ENCODE measurements at places on chromosomes 12 and 14.

DNA sequence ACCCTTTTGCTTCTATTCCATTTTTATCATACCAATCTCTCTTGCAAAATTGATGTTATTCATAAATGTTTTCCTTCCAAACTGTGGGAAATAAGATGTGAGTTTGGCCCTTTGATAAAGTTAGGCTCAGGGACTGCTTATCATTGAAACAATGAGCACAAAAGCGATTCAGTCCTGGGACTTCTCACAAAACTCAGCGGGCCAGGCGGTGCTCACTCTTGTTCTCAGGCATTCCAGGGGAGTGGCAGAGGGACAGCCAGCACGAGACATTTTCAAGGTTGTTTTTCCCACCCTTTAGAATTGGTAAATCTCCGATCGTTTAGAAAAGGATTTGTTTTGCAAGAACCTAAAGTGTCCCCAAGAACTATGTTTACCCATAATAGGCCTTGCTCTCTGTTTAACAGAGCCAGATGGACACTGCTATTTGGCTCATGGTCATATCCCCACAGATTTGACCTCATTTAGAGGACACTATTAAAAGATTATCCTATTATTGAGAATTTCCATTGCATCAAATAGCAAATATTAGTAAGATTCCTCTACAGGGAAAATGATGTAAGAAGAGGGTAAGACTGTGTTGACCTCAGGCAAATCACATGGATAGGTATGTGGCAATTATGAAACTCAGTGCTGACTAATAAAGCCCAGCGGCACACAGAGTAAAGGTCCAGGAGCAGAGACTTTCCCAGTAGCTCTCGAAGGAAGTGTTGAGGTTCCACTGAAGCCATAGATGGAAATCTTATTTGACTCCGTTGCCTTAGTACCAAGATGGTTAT, 102.7 kb upstream of the USP44 start:
- DNase-seq, result peak; percentile 68

- no peak for DNase-seq
Observed at GRCh38 chr14:71362282-71362681, 455.0 kb downstream of the PCNX1 start.

DNA sequence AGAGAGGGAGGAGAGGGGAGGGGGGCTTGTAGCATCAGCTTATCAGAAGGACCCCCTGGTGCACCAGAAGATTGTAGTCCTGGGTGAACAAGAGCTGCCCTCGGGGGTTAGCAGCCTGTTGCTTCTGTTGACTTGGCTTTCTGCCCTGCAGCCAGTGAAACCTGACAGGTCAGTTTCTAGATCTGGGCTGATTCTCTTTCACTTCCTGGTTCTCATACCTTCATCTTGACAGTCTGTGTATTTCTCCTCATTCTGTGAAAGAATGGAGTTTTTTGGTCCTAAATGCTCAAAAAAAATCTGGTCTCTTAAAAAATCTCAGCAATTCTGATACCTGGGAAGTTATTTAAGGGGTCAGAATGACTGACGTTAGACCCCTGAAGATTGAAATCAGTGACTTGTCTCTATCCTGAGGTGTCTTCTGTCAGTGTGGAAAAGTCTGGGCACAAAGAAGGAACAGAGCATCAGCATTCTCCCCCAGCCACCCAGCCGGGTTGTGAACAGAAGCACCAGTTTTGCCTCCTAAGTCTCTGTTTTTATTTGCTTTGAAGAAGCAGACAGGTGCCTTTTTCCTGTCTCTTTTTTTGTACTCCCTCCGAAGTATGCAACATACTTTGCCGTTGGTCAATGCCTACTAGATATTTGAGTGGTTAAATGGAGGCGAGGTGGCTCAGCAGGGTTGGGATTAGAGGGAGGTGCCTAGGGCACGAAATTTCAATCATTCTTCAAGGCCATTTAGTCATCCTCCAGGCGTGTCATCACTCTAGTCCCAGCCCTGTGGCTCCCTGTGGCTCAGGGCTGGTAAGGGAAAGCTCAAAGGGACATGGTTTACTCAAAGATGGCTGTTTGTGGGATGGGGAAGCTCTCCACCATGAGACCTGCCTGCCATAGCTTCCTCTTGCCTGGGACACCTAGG, 24.0 kb downstream of the TTC9 start:
- no peak for DNase-seq

DNA sequence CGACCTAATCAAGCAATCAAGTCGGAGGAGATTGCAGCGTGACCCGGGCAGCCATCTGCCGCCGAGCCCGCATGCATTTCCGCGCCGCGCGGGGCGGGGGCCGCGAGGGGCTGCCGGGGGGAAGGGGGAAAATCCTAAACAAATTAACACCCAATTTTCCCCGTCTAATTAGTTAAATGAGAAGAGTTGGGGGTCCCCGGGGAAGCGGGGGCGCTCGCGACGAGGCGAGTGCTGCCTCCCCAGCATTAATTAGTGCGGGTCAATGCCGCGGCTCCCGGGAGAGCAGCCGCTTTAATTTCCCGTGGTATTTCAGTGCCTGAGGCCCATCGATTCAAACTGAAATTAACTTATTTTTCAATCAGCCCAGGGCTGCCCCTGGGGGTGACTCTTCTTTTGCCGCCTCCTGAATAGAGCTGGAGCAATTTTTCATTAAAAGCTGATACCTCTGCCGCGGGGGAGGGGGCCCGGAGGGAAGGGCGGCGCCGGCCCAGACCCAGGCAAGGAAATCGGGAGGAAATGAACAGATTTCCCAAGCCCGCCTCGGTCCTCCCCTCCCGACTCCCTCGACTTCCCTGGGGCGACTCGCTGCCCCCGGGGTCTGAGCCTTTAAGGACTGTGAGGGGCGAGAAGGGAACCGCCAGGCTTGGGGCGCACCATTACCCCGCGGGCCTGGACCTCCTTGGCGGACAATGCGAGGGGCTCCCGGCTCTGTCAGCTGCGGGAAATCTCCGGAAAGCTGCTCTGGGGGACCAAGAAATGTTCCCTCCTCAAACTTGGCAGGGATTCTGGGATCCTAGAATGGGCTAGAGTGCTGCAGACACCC, 18.9 kb downstream of the VSX2 start:
- no peak for DNase-seq

DNA sequence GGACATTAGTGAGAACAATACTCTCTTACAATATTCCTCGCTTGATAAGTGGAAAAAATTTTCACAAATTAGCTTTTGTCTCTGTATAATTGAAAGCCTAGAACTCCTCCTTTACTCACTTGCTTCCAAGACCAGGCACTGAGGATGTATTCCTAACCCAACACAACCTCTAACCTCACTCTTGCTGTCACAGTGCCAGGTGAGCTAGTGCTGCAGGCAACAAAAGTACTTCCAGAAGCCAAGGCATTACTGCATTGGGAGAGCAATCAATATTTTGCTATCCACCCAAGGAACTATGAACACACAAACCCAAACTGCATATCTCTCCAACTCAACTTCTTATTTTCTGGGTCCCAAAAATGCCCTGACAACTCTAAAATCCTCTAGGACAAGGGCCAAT, 1081.0 kb downstream of the VRK1 start:
- DNase-seq, result no peak

DNA sequence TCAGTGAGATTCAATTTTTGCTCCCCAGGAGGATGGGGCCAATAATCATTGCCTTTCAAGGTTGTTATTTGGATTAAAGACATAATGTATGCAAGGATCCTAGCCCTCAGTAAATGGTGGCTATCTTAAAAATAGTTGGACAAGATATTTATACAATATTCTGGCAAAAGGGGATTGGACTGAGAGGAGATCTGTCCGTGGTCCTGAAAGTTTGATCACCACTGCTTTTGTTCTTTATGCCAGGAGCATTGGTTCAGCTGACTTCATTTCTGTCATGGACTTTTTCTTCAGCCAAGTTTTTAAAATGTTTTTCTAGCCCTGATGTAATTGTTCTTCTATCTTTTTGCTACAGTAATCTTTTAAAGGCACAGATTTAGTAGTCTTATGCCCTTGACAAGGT, 70.2 kb upstream of the TCL1A start:
- peak; percentile 33 for DNase-seq

- no peak for DNase-seq
Observed at GRCh38 chr14:62697461-62697860, 347.8 kb downstream of the KCNH5 start.

DNA sequence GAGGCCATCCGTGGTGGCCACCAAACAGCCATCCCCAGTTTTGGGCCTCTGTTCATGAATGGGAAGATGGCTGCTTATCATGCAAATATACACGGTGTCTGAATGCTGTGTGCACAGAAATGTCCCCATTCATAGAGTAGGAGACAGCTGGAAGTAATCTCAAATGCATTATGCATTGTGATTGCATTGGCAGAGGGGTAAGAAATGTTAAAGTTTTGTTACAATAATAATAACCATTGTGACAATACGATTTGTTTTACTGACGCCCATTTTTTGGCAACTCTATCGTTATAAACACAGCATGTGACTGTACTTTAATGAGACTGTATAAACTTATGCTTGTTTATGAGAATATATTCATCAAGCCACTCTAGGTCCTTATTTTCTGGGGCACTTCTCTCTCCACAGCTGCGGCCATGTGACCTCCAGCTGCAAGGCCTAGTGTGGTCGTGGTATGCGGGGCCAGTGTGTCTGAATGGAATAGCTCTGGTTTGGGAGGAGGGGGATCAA, 474.3 kb downstream of the VRK1 start:
- no peak for DNase-seq

GRCh38 chr12:113231235-113232088, 10.2 kb downstream of the TPCN1 start:
- peak; percentile 84 for DNase-seq

GRCh38 chr14:20327005-20327869, 5.8 kb downstream of the CCNB1IP1 start:
- peak; percentile 57 for DNase-seq

DNA sequence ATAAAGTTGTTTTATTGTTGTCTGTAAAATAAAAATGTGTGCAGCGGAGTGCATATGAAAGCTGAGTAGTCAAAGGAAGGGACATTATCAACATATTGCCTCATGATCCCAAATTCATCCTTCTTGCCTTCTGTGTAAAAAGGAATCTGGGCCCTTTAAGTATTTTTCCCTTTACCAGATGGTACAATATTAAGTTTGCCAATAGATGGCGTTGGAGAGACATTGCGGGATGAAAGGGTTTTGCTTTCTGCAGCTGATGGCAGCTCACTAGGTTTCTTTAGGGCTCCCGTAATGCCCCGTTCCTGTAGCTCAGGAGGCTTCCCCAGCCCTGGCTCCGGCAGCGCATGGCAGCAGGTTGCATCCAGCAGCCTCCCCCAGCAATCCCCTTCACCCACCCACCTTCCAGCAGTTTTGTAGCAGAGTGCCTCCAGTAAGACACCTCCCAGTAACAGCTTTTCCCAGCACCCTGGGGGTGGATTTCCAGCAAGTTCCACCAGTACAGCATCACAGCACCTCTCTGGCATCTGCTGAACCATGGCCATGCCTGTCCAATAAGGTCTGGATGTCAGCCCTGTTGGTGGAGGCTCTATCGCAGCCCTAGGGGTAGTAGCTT, 354.4 kb downstream of the MED13L start:
- DNase-seq, result no peak

DNA sequence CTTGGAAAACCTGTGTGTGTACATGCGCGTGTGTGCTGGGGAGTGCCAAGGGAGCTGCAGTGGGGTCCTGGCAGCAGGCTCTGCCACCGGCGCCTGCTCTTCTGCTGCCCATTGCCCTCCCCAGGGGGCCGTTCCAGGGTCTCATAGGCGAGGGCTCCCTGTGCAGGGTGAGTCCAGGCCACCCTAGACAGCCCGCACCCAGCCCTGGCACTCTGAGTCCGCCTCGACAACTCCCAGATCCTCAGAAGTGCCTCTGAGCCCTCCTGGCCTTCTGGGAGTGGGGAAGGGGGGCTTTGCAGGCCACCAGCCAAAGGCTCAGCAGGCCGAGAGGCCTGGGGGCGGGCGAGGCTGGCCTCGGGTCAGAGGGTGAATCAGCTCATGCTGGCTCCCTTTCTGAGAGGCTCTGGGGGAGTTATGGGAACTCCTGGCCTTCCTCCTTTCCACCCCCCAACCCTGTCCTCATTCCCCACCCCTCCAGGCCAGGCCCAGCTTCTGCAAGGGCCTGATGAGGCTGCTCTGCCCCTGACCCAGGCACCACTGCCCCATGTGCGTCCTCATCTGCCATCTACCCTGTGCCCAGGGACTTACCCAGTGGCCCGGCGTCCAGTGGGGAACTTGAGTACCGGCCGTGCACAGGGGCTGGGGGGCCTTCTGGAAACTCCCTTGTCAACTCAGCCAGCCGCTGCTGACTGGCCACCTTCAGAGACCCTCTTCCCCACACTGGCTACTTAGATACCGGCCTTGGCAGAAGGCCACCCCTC, 2.1 kb upstream of the TEDC1 start:
- no peak for DNase-seq

Data from fibroblast of skin of abdomen (primary cell).